ENCODE measurements at places on chromosomes 1 and 21.

GRCh38 chr1:162285149-162285561 lies 91.5 kb downstream of the SPATA46 start:
- peak; percentile 87 for DNase-seq

- DNase-seq, result no peak
These were observed 72.6 kb downstream of the SNRPE start for GRCh38 chr1:203934027-203934426.

- no peak for DNase-seq
These were observed 152.3 kb downstream of the FCRL5 start for GRCh38 chr1:157399984-157400382.

- DNase-seq, result no peak
These were observed 99.5 kb downstream of the MAN1A2 start for GRCh38 chr1:117466761-117467160.
